Dermis blood vessel endothelial cell (primary cell): ENCODE measurements at places on chromosomes 6 and 20.

DNA sequence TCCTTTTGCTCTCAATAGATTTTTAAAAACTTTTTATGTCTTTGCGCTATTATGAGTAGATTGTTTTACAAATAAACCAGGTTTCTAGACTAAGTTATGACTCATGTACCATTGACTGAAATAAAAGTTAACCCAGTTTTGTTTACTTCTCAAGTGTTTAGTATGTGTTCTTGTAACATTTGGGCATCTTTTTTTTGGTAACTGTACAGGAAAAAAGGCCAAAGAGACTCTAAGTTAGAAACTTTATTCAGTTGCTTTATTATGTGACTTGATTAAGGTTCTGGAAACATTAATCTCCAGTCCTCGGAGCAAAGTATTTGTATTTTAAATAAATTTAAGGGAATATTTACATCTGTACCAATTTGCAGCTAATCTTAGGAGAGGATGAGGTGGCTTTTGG, 2.9 kb downstream of the NKAIN2 start:
- DNase-seq: no peak

DNA sequence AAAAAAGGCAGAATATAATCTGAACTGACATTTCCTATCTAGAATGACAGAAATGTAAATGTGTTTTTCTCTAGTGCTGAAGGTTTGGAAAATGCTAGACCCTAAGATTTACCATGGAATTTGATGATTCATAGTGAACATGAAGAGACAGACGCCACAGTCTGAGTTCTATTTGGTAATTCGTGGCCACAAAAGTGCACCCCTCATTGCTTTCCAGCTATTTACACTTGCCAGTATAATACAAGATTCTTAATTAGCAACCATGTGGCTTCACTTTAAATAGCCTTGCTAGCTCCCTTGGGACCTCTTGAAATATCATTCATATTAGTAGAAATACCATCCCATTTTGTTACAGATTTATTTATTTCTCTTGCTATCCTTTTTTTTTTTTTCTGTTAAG, 636.8 kb downstream of the PRKN start:
- DNase-seq: no peak

DNA sequence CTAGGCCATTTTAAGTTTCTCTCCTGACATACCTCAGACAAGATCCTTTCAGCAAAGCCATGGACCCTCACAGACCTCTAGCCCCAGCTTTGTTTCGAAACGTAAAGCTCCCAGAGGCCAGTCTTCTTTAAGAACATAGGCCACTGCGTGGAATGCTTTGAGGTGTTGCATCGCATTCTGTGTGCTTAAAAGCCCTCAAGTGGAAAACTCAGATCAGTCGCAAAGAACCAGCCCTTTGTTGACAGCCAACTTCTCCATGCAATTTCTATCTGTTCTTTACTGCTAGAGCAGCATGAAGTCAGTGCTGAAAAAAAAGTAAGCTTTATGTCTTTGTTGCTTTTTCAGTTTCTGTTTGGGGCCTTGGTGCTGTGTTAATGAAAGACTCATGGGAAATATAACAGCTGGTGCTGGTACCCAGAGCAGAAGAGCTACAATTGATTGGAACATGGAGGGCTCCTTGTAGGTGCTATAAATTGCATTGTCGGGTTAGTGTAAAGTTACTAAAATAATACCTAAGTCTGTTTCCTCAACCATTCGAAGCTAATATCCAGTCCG, 142.6 kb downstream of the MAP3K7 start:
- DNase-seq: no peak

DNA sequence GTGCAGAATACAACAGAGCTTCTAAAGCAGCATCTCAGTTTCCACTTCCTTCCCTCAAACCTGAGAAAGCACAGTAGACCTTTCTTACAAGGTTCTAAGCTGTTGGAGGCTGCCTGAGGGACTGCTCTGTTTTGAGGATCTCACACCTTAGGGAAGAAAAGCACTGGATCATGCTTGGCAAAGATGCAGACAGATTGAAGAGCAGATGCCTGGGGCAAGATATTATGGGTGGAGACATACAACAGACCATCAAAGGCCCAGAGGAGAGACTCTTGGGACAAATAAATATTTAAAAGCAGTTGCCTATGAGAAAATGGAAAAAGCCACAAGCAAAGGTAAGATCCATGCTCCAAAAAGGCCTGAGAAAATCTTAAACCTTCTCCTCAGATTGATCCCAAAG, 6.2 kb downstream of the ZNF337 start:
- DNase-seq: no peak

DNA sequence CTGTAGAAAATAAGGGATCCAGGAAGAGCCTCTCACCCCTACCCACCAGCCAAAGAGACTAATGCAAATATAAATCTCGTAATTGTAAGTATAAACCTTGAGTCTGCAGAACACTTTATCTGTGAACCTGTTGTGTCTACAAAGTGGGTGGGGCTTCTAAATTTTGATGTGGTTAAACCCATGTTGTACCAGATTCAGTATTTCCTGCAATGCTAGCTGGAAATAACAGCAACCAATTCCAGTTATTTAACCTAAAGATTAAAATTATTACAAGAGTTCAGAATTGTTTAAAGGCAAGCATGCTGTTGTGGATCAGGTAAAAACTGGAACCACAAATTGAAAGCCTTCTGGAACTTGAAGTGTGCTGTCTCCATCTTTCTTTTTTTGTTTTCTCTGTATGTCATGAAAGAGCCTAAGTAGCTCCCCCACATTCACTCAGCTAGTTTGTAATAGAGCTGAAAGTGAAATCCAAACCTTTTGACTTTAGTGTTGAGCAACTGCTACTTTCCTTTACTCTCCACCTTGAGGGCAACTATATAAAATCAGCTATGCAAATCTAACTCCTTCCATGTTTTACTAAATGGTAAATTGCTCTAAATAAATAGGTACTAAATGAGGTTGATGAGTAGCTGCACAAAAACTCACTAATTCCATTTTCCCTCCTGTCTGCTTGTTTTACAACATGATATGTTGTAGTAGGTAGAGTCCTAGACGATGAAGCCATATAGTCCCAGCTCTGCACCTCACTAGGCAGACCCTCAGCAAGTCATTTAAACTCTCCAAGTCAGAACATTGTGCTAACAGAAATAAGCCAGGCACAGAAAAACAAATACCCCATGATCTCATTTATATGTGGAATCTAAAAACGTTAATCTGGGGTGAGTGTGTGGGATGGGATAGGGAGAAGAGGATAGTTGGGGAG, 17.9 kb upstream of the THEMIS start:
- DNase-seq: no peak

DNA sequence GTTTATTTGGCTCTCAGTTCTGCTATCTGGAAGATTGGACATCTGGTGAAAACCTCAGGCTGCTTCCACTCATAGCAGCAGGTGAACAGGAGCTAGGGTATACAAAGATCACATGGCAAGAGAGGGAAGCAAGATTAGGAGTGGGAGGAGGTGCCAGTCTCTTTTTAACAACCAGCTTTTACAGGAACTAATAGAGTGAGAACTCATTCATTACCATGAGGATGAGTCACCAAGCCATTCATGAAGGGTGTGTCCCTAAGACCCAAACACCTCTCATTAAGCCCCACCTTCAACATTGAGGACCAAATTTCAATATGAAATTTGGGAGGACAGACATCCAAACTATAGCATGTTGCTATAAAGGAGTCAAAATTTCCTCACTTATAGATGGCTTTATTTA, 85.4 kb upstream of the HCRTR2 start:
- no peak for DNase-seq

GRCh38 chr6:116695401-116695800, 14.4 kb downstream of the KPNA5 start:
- DNase-seq: no peak

- DNase-seq: peak; percentile 27
These were observed 195.9 kb upstream of the SULF2 start for GRCh38 chr20:47981222-47981621.

DNA sequence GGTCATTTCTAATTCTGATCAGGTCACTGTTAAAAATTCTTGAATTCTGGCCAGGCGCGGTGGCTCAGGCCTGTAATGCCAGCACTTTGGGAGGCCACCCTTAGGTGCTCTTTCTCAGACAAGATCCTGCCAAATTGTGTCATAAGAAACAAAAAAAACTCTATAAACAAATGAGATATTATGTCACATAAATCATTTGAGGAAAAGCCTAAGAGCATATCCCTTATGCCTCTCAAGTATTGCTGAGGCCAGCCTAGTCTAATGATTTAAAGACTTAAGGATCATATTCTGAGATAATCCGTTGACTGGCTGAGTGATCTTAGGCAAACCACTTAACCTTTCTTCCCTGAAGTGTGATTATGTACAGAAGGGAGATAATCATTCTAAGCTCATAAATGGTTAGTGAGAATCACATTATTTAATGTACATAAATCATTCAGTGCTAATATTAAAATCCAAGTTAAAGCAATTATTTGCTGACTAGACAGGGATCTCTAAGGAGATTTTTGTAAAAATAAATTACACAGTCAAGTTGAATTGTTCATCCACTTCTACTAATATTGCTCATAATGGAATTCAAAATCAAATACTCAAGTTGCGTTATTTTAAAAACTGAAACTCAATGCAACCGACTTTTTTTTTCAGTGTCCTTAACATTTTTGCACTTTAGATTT, 365.4 kb downstream of the PHF3 start:
- no peak for DNase-seq

DNA sequence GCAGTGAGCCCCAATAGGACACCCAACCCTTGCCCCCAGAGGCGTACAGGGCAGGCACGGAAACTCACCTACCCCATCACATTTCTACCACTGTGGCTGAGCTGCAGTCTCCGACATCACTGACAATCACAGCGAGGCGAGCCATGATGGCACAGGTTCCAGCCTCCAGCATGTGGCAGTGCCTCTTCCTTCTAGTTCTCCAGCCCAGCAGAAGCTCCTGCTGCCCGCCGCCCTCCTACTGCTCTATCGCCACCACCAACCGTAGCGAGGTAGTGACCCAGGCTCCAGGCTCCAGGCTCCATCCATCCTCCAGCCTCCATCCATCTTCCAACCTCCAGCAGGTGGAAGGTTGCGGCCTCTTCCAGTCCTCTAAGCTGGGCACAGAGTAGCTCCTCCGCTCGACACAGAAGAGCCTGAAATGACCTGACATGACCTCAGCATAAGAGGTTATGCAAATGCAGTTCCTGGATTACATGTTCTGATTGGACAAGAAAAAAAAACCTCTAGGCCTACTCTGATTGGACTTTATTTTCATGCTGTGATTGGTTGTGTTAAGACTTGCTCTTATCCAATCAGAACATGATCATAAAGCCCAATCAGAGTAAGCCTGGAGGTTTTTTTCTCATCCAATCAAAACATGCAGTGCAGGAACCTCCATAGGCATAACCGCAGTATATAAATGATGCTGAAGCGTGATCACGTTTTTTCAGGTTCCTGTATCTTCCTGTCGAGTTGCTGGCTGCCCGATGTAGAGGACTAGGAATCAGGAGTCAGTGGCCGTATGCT, 438.9 kb upstream of the ZNF337 start:
- DNase-seq: no peak

GRCh38 chr6:18309046-18309445, 44.7 kb upstream of the DEK start:
- DNase-seq: no peak

DNA sequence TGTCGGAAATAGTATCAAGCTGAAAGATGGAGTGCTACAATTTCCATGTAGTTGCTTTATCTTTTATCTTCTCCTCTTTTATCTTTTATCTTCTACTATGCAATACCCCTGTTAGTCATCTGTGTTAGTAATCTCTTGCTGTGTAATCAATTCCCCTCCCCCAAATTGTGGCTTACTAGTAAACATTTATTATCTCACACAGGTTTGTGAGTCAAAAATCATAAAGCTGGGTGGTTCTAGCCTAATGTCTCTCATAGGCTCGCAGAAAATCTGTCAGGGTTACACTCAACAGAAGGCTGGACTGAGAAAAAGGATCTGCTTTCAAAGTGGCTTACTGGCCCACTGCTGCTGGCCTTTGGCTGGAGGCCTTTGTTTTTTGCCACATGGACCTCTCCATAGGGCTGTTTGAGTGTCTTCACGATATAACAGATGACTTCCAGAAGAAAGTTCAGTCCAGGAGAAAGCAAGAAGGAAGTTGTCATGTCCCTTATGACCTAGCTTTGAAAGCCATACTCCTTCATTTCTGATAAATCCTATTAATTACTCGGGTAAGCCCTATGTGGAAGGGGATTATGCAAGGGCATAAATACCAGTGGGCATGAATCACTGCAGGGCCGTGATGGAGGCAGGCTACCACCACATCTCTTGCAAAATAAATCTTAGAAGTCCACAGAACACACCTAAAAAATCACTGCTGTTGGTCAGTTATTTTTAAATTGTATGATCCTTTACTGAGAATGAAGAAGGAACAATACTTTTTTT, 24.5 kb upstream of the PTCHD4 start:
- no peak for DNase-seq

DNA sequence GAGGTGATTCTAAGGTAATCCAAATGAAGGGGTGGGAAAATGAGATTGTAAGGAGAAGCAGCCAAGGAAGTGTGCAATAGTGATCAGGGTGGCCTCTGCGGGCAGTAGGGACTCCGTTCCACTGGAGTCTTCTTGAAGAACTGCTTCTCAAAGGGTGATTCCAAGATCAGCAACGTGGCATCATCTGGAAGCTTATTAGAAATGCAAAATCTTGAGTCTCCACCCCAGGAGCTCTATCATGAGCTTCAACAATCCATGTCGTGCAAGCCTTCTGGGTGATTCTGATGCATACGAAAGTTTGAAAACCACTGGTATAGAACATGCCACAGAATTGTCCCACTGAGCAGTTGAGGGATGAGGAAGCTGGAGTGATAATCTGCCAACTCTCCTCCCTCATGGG, 31.4 kb downstream of the SCP2D1 start:
- no peak for DNase-seq

DNA sequence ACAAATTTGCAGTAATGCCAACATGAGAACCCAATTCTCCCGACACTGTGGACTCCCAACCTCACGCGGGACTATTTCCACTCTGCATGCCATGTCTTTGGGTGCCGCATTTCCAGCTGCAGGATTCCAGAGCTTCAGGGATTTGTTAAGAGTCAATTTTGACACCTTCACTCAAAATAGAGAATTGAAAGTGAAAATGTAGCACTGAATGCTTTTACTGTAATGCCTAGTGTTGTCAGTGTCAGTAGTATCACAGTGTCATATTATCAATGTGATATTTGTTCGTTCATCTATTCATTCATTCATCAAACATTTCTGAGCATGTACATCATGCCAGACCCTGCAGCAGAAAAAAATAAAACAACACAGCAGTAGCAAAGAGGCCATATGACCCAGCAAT, 13.4 kb upstream of the FAM50B start:
- no peak for DNase-seq

DNA sequence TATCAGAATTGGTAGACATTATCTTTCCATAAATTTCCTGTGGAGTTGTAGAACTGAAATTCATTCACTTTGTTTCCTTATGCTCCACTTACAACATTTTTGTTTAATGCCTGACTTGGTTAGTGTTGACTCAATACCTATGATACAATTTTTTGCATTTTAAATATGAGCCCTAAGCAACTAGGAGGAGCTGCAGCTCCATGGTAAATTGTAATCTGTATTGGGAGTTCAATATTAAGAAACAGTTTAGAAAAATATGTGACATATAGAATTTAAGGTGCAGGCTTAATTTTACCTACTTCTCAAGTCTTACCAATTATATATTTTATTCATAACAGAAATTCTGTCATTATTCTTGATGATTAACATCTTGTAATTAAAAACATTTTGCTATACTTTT, 868.3 kb downstream of the EYS start:
- peak; percentile 36 for DNase-seq

GRCh38 chr20:50541606-50542041, 31.4 kb downstream of the PTPN1 start:
- peak; percentile 80 for DNase-seq
